ENCODE measurements at places on chromosomes 7 and 10.

- no peak for DNase-seq
Measured at GRCh38 chr7:51268859-51269258, 47.8 kb downstream of the COBL start.

GRCh38 chr10:110562348-110562747, 5.1 kb upstream of the SMC3 start:
- DNase-seq, result no peak

DNA sequence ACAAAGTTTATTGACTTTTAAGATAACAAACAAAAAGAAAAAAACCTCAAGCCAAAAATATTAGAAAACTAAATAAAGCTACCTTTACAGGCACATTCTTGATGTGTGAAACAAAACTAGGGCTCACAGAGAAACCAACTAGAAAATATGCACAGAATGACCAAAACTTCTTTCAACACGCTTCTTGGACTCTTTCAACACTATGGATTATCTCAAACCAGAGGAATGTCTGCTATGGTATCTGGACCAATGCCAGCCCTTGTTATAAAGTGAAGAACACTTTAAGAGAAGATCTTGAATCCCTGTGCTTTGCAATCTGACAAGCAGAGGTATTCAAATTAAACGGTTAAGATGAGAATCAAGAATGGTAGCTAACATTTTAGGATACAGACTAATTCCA, 76.6 kb downstream of the DNAJC1 start:
- no peak for DNase-seq

GRCh38 chr7:18212308-18212707, 184.7 kb upstream of the PRPS1L1 start:
- no peak for DNase-seq

- DNase-seq, result no peak
Measured at GRCh38 chr10:121449482-121449924, 148.7 kb downstream of the FGFR2 start.

DNA sequence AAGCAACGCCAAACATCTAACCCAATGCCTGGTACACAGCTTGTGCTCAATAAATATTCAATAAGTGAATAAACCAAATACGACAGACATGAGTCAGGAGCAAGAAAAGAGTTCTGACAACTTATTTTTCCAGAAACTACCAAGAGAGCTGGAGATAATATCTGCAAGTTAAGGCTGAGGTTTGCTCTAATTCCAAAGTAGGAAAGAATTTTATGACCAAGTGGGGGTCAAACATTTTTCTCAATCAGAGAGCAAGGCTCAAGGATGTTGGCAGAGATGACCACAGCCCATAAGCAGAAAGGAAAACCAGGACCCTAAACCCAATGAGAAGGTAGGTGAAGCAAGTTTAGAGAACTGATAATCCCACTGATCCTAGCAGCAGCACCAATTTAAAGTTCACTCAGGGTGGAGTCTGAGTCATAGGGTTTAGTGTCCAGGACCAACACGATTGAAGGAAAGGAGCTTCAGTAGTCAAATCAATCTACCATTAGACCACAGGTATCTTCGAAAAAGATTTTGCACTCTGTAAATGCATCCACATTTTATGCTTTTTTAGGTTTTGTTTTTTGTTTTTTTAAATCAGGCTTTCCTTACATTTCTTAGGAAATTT, 49.3 kb upstream of the KCNIP2 start:
- DNase-seq, result no peak
